Urinary bladder (tissue), 4 donors: ENCODE measurements at places on chromosomes 1 and 21.

GRCh38 chr1:214553142-214553710 is 1.8 kb upstream of the PTPN14 start:
- DNase-seq: no peak

GRCh38 chr1:6848816-6849215 is 63.6 kb downstream of the CAMTA1 start:
- no peak for DNase-seq

DNA sequence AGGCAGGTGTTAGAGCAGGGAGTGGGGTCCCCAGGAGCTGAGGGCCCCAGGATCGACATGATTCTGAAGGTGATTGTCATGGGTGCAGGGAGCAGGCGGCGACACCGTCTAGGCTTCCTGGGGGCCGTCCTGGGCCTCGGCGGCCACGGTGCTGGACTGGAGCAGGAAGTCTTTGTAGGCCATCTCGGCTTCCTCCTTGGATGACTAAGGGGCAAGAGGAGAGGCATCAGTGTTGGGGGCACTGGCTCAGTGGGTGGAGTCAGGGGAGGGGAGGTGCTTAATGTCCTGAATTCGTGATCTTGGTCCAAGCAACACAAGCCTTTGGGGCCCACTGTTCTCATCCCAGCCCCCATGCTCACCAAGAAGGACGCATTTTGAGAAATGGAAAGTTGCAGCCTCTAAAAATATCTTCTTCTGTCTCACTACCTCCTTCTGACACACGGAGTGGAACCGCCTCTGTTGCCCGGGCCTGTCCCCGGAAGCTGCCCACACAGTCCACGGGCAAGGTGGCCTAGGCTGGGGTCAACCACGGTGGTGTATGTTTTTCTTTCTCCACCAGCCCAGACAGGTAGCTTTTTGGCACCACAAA is 8.6 kb upstream of the FCMR start:
- no peak for DNase-seq

DNA sequence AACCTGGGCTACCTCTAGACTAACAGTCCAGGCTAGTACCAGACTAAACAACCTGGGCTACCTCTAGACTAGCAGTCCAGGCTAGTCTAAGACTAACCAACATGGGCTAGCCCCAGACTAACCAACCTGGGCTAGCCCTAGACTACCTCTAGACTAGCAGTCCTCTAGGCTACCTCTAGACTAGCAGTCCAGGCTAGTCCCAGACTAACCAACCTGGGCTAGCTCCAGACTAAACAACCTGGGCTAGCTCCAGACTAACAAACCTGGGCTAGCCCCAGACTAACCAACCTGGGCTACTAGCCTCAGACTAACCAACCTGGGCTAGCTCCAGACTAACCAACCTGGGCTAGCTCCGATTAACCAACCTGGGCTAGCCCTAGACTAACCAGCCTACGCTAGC is 2.0 kb downstream of the TFF2 start:
- DNase-seq: no peak

- no peak for DNase-seq
These were observed 75.5 kb downstream of the VAV3 start for GRCh38 chr1:107889524-107889923.

DNA sequence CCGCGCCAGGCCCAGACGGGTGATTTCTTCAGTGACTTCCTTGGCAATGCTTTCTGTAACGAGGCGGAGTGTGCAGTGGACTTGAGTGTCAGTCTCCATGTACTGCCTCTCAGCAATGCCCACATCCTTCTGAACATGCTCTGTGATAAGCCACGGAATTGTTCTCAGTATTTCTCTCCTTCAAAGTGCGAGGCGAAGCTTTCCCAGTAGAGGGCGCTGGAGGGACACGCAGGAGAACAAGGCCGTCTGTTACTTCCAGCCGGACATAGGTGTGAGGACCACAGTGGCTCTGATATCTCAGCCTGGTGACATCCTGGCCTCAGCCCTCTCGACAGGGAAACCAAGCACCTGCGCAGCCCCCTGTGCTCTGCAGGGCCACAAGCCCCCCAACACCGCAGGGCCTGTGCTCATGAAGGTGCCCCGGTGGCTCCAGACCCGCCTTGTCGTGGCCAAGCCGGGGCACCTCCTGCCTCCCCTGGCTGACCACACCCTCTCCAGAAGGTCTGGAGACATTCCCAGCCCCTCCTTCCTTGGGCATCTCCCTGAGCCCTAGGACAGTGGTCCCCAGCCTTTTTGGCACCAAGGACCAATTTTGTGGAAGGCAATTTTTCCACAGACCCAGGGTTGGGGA is 46.1 kb upstream of the BACE2 start:
- DNase-seq: no peak
